Fibroblast of skin of back (primary cell): ENCODE measurements at places on chromosomes 1 and 21.

DNA sequence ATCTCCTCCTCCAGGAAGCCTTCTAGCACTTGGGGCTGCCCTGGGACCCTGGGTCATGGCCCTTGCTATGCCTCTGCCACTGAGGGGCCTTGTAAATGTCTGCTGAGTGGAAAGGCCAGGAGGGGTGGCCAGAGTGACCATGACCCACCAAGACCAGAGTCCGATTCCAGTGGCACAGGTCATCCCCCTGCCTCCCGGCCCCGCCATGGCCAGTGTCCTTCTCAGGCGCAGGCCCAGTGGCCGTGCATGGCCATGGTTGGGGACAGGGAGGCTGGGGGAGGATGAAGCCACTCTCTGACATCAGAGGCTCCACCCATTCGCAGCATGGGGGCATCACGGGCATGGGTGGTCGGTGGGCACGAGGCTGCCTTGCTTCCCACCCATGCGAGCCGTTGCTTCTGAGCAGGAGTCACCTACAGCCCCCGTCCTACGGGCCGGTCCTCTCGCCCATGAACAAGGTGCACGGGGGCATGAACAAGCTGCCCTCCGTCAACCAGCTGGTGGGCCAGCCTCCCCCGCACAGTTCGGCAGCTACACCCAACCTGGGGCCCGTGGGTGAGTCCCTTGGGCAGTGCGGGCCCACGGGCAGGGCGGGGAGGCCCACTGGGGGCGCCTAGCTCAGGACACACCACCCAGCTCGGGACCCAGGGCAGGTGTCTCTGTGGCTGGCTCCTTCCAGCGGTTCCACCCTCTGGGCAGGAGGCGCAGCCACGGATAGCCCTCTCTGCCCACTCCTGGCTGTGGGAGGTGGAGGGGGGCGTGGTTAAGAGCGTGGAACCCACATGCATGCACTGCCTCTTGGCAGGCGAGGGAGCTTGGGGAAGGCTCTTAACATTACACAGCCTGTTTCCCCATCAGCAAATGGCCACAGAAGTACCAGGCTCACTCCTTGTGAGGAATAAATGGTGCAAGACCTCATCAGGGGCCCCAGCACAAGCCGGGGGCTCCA lies 22.4 kb upstream of the CCDC27 start:
- DNase-seq = no peak

DNA sequence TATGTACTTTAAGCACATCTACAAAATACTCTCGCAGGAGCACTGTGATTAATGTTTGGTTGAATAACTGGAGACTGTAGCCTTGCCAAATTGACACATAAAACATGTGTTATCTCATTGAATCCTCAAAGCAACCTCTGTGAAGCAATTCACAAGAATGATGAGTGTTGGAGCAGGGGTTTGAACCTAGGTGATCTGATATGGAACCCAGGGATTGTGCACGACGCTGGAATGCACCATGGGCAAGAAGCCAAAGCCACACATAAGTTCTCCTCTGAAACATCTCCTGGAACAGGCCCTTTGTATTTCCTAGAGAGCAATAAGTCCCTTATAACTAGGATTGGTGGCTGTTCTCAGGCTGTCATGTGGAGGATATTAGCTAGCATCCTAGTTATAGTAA lies 124.6 kb upstream of the IVNS1ABP start:
- DNase-seq = peak; percentile 80

GRCh38 chr1:171313319-171313834 lies 606 bp upstream of the FMO4 start:
- no peak for DNase-seq

DNA sequence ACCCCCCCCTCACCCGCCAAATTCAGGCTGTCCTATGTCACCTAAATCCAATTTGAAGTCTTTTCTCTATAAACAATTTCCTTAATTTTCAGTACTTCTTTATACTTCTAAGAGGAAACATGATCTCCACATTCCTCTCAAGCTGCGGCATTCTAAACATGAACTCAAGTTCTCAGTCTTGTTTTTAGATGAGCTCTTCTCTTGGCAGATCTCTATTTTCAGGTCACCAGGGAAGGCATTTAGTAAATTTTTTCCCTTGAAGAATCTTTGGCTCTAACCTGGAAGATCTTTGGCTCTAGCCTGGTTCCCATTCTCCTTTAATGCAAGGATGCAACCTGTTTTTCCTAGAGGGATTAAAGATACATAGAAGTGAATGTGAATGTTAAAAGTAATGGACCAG lies 193.4 kb downstream of the ATG4C start:
- DNase-seq = no peak

DNA sequence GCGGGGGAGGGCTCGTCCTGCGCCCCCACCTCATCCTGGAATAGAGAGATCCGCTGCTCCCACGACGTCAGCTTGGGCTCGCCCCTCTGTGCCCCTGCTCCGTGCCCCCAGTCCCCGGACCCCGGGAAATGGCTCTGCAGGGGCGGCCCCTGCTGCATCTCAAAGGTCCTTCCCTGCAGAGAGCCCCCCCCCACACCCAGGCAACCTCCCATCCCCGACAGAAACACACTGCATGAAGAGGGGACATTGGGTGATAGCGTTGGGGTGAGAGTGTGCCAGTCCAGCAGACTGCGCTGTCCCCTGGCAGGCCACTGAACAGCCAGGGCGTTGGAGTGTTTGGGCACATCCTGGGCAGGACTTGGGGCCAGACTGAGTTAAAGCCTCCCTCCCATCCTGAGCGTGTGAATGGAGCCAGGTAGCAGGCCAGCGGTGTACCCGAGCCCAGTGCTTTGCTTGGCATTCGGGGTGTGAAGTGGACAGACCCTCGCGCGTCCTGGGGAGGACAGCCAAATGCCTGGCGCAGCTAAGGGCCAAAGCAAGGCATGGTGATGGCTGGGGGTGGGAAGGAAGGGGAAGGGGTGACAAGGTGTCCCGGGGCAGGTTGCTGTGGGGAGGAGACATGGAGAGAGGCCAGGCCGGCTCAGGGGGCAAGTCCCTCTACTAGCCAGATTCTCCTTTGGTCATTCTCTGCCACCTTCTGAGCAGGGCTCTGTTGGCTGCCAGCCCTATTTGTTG lies 633 bp upstream of the ETNK2 start:
- DNase-seq = no peak

- DNase-seq = no peak
These were observed 49.0 kb downstream of the SCCPDH start for GRCh38 chr1:246773213-246773641.
